Upper lobe of left lung (tissue), 6 donors: ENCODE measurements at places on chromosomes 4 and X.

DNA sequence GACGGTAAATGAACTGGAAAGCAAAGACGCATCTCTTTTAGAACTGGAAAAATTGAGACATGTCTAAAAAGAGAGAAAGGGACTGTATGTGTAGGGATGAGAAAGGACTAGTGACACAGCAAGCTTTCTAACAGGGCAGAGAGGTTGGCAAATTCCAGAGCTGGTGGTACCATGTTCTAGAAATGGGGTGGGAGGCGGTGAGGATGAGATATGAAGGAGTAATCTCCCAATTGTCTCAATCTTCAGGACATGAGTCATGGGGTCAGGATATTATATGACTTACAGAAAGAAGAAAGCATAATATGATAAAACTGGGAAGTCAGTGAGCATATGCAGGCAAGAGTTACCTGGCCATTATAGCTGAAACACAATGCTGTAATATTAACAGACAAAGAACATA, 14.2 kb downstream of the TAB3 start:
- H3K4me3 ChIP-seq: no peak overlapping the region
- H3K36me3 ChIP-seq: no peaks in the 10 kb centered on the region
- H3K27ac ChIP-seq: no peak overlapping the region
- H3K27me3 ChIP-seq: no peaks in the 10 kb centered on the region

- DNase-seq: no peak
- no peaks in the 10 kb centered on the region for H3K27me3 ChIP-seq
- no peaks in the 10 kb centered on the region for H3K36me3 ChIP-seq
- H3K4me1 ChIP-seq: no peaks in the 10 kb centered on the region
These were observed 8.0 kb downstream of the CCDC110 start for GRCh38 chr4:185463541-185463940.

GRCh38 chrX:150199803-150200202, 163.3 kb upstream of the MAMLD1 start:
- H3K4me1 ChIP-seq: peaks cover 3% of the 10 kb centered on the region
- no peaks in the 10 kb centered on the region for H3K27me3 ChIP-seq
- no peak for DNase-seq

DNA sequence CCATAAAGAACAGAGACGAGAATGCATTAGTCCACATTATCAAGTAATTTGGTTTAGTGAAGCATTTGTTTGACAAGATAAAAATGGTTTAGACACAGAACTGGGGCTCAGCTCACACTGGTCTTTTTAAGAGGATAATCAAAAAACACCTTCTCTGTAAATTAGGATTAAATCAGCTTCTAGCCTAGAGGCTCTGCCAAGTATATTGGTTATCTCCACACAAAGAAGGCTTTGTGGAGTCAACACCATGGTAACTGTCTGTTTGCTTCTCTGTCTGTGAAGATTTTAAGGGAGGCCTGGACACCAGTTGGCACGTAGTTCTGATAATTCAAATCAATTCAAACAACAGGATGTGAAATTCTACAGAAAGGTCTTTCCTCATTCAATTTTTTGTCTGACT, 687.0 kb downstream of the DMD start:
- DNase-seq: no peak
- no peaks in the 10 kb centered on the region for H3K4me1 ChIP-seq
- H3K27ac ChIP-seq: no peak overlapping the region
- H3K27me3 ChIP-seq: no peaks in the 10 kb centered on the region
- H3K36me3 ChIP-seq: no peaks in the 10 kb centered on the region
